ENCODE measurements at places on chromosomes 5 and 9.

DNA sequence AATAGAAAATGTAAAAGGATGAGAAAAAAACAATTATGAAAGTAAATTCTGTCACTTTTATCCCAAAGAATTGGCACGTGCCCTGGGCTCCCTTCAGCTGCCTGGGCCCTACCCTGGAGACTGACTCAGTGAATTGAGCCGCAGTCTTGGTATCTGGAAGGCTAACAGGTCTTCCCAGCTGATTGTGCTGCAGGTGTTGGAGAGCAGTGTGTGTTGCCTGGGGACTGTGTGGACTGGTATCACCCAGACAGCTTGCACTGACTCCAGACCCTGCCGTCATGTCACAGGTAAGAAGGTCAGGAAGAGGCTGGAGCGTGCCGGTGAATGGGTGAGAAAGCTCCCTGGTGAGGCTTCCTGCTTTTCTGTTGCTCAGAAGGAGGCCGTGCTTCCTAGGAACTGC is 83.3 kb downstream of the AOPEP start:
- DNase-seq, result no peak
- H3K4me1 ChIP-seq, result peaks cover 24% of the 10 kb centered on the region
- H3K36me3 ChIP-seq, result peaks cover 9% of the 10 kb centered on the region
- H3K27ac ChIP-seq, result no peak overlapping the region
- H3K4me3 ChIP-seq, result no peak overlapping the region

DNA sequence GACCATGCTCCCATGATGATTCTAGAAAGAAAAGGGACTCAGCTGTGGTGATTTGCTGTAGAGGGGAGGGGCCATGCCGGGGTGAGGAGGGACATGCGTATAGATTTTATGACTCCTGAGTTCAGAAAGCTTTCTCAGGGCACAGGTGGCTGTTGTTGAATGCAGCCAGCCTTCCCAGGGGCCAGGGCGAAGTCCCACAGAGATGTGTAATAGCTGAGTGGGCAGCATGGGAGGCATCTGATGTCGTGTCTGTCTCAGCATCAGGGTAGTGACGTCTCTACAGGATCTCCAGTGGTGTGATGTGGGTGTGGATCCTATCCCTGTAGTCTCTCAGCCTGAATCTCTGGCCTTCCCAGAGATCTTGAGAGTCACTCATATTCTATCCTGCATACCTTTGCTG is 7.8 kb upstream of the BOD1 start:
- peaks cover 9% of the 10 kb centered on the region for H3K27me3 ChIP-seq
- H3K27ac ChIP-seq, result no peak overlapping the region
- no peak for DNase-seq
- no peaks in the 10 kb centered on the region for H3K36me3 ChIP-seq
- no peak overlapping the region for H3K4me3 ChIP-seq
- H3K4me1 ChIP-seq, result peaks cover 7% of the 10 kb centered on the region

DNA sequence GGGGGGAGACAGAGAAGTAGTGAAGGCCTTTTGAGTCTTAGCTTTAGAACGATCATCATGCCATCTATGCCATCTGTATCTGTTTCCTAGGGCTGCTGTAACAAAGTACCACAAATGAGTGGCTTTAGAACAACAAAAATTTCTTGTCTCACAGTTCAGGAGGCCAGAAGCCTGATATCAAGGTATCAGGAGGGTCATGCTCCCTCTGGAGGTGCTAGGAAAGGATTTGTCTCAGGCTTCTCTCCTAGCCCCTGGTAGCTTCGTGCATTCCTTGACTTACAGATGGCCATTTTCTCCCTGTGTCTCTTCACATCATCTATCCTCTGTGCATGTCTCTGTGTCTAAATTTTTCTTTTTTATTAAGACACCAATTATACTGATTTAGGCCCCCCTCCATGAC is 5.2 kb downstream of the CARD6 start:
- no peak overlapping the region for H3K4me3 ChIP-seq
- DNase-seq, result no peak
- H3K27ac ChIP-seq, result no peak overlapping the region
- H3K36me3 ChIP-seq, result no peaks in the 10 kb centered on the region
- H3K4me1 ChIP-seq, result peaks cover 12% of the 10 kb centered on the region

- H3K36me3 ChIP-seq, result peaks cover 3% of the 10 kb centered on the region
- peaks cover 29% of the 10 kb centered on the region for H3K4me1 ChIP-seq
- no peak overlapping the region for H3K4me3 ChIP-seq
- H3K27ac ChIP-seq, result peak overlapping the region; percentile 88
These were observed 21.6 kb downstream of the SLC46A2 start for GRCh38 chr9:112869041-112869529.

DNA sequence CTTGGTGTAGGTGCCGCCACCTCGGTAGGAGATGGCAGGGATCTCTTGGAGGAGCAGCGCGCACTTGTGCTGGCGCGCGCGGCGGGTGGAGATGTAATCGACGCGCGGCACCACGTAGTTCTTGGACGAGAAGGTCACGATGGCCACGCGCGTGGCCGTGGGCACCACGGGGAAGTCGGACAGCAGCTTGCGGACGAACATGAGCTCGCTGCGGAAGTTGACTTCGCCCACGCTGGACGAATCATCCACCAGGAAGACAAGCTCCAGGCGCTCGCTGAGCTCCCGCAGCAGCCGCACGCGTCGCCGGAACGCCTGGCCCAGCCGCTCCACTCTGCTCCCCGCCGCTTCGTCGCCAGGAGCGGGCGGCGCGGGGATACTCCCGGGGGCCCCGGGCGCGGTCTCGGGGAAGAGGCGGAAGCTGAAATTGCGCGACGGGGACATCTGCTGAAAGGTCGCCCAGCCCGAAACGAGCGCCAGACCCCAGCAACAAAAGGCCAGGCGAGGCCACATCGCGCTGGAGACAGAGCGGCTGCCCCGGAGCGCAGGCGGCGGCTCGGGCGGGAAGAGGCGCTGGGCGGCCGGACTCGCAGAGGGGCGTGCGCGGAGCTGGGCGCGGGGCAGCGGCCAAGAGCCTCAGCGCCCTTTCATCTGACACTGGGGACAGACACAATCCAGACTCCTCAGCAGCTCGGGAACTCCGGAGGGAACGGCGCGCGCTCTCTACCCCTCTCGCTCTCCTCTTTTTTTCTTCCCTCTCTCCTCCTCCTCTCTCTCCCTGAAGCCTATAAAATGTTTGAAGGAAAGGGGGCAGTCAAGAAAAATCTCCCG is at the start of gene SVEP1:
TSS of gene SVEP1 (minus strand) at position 708 of the 828 bp plus-strand sequence. CDS start at position 510, 198 bp downstream.
- peaks cover 78% of the 10 kb centered on the region for H3K27me3 ChIP-seq
- H3K27ac ChIP-seq, result peak within 1 kb of the TSS; percentile 74
- H3K4me1 ChIP-seq, result peaks cover 8% of the 10 kb centered on the region
- peak within 1 kb of the TSS; percentile 82 for H3K4me3 ChIP-seq

GRCh38 chr9:33823801-33824200 is 6.8 kb downstream of the UBE2R2 start:
- H3K27ac ChIP-seq, result no peak overlapping the region
- H3K4me1 ChIP-seq, result peaks cover 14% of the 10 kb centered on the region
- no peaks in the 10 kb centered on the region for H3K27me3 ChIP-seq
- peaks cover 8% of the 10 kb centered on the region for H3K36me3 ChIP-seq
- no peak overlapping the region for H3K4me3 ChIP-seq
- no peak for DNase-seq

GRCh38 chr9:16131264-16131663 is 578.4 kb downstream of the CCDC171 start:
- peaks cover 3% of the 10 kb centered on the region for H3K27me3 ChIP-seq
- no peaks in the 10 kb centered on the region for H3K36me3 ChIP-seq
- no peak for DNase-seq
- no peak overlapping the region for H3K4me3 ChIP-seq
- no peak overlapping the region for H3K27ac ChIP-seq

DNA sequence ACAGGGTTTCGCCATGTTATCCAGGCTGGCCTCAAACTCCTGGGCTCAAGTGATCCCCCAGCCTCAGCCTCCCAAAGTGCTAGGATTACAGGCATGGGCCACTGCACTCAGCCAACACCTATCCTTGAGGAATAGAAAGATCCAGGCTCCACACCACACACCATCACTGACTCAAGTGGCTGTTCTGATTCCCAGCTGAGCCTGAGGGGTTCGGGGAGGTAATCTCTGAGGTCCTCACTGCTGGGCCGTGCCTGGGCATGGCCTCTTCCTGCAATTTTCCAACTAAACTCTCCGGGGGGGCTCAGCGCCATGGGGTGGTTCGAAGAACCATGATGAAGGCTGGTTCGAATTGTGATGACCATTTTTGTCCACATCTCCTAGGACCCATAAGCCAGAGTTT is 31.0 kb upstream of the IL17B start:
- peaks cover 11% of the 10 kb centered on the region for H3K27me3 ChIP-seq
- DNase-seq, result no peak
- H3K4me1 ChIP-seq, result no peaks in the 10 kb centered on the region
- H3K27ac ChIP-seq, result no peak overlapping the region
- H3K4me3 ChIP-seq, result no peak overlapping the region

DNA sequence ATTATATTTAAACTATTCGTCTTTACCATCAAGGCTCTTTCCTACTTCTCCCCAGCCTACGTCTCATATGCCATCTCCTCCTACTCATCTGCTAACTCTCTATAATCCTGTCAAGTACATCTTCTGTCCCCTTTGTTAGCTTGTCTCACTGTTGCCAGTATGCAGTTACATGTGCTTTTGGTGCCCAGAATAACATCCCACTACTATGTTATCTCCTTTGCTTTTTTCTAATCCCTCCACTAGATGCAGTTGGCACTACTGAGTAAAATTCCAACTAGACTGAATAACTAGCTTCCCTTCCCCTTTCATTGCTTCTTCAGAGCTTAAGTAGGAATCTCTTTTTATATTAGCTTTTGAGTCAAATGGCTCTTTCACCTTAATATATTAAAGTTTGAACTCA is 3.0 kb upstream of the ARRDC3 start:
- peaks cover 11% of the 10 kb centered on the region for H3K4me1 ChIP-seq
- no peaks in the 10 kb centered on the region for H3K27me3 ChIP-seq
- peaks cover 5% of the 10 kb centered on the region for H3K36me3 ChIP-seq
- H3K27ac ChIP-seq, result no peak overlapping the region

DNA sequence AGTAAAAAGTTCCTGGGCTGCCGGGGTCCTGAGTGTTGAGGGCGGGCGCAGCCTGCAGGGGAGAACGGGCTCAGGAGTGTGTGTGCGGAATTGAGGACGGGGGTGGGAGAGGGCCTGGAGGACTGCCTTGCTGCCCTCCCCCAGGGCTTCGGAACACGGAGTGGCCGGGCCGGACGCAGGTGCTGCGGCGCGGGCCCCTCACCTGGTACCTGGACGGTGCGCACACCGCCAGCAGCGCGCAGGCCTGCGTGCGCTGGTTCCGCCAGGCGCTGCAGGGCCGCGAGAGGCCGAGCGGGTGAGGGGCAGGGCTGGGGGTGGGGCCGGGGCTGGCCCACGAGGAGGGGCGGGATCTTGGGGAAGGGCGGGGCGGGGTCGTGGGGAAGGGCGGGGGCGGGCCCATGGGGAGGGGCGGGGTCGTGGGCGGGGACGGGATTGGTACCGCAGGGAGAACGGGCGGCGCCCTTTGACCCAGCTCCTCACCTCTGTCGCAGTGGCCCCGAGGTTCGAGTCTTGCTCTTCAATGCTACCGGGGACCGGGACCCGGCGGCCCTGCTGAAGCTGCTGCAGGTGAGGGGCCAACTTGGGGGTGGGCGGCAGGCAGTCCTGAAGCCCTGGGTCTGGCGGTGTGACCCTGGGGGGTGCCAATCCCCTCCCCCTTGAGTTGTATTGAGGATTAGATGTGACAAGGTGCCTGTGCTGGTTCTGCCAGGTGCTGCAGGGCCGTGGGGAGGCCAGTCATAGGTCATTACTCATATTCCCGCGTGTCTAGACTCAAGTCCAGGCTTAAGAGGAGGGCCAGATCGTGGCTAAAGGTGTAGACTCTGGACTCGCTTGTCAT is 7.1 kb downstream of the FPGS start:
- no peaks in the 10 kb centered on the region for H3K27me3 ChIP-seq
- H3K36me3 ChIP-seq, result peaks cover 8% of the 10 kb centered on the region
- peaks cover 1% of the 10 kb centered on the region for H3K4me1 ChIP-seq
- no peak overlapping the region for H3K27ac ChIP-seq
- peak; percentile 32 for DNase-seq
- no peak overlapping the region for H3K4me3 ChIP-seq

DNA sequence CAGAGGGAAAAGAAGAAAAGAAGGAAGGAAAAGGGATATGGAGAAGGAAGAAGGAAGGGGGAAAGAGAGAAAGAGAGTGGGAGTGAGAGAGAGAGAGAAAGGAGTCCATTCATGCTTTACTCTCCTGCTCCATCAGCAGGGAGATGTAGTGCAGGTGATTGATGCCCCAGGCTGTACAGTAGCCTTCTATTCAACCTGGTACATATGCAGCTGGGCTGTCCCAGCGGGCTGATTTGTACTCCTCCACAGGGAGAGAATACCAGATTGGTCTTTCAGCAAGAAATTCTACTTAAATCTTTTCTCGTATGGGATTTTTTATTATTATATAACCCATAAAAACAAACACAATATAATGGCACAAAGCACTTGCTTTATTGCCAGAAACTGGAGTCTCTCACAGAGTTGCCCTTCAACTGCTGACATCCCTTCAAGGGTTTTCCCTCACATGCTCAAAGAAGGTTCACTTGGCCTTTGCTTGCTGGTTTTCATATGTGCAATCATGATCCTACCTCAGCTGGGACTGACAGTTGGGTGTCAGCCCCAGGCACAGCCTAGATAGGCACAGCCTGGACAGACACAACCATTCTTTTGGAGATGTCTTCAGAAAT is 380.1 kb upstream of the RIOK2 start:
- H3K4me1 ChIP-seq, result no peaks in the 10 kb centered on the region
- no peak overlapping the region for H3K4me3 ChIP-seq
- H3K36me3 ChIP-seq, result no peaks in the 10 kb centered on the region
- no peak overlapping the region for H3K27ac ChIP-seq
- DNase-seq, result no peak

GRCh38 chr9:32200896-32201295 is 183.5 kb upstream of the ACO1 start:
- H3K27ac ChIP-seq, result no peak overlapping the region
- DNase-seq, result no peak
- H3K4me1 ChIP-seq, result no peaks in the 10 kb centered on the region
- H3K36me3 ChIP-seq, result no peaks in the 10 kb centered on the region
- H3K27me3 ChIP-seq, result no peaks in the 10 kb centered on the region

- DNase-seq, result no peak
- H3K27ac ChIP-seq, result no peak overlapping the region
- H3K4me1 ChIP-seq, result no peaks in the 10 kb centered on the region
- peaks cover 22% of the 10 kb centered on the region for H3K27me3 ChIP-seq
- H3K36me3 ChIP-seq, result no peaks in the 10 kb centered on the region
These were observed 21.8 kb upstream of the RNF145 start for GRCh38 chr5:159231167-159231566.
